Stimulated activated CD4-positive, alpha-beta T cell treated with anti-CD3 and anti-CD28 coated beads, Interleukin-4, amount 100 ng/mL, for 24 hours (primary cell): ENCODE measurements at places on chromosomes 13 and 19.

GRCh38 chr19:3338541-3339181 lies 27.7 kb upstream of the NFIC start:
- peak; percentile 35 for DNase-seq

DNA sequence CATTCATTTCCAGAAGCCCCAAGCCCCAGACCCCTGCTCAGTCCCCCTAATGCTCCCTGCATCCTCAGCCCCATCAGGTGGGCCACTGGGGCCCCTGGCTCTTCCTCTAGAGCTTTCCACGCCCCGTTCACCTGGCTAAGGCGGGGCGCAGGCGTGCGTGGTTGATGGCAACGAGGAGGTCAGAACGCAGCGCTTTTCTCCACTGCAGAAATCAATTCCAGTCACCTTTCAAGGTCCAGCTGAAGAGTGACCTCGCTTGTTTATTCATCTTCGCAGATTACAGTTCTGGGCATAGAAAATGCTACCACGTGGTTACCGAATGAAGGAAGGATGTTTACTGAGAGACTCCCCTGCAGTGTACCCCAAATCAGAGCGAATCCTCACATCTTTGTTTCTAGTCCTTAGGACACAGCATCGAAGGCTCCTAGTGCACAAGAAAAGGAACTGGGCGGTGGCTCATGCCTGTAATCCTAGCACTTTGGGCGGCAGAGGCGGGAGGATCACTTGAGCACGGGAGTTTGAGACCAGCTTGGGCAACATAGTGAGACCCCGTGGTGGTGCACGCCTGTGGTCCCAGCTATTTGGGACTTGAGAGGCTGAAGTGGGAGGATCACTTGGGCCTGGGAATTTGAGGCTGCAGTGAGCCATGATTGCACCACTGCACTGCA lies 828 bp upstream of the PBX4 start:
- no peak for DNase-seq

GRCh38 chr19:36797786-36798108 lies 25.1 kb upstream of the ZNF850 start:
- DNase-seq: no peak

DNA sequence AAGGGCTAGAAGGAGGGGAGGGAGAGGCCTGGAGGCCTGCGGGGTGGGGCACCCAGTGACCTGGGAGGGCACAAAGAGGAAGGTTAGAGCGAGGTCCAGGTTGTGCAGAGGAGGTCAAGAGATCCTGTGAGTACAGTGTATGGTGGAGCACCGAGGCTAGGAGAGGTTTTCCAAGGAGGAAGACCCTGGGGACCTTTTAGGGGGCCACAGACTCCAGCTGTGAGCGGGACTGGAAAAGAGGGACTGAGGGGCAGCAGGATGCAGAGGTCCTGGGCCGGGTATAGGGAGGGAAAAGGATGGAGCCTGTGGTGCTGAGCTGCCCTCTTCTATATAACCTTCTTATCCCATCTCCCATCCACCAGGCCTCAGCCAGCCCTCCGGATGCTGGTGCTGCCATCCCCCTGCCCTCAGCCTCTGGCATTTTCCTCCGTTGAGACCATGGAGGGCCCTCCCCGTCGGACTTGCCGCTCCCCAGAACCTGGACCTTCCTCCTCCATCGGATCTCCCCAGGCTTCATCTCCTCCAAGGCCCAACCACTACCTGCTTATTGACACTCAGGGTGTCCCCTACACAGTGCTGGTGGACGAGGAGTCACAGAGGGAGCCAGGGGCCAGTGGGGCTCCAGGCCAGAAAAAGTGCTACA lies 863 bp downstream of the ZNF581 start:
- DNase-seq: no peak

- no peak for DNase-seq
Observed at GRCh38 chr19:23795462-23795861, 36.8 kb upstream of the ZNF681 start.

DNA sequence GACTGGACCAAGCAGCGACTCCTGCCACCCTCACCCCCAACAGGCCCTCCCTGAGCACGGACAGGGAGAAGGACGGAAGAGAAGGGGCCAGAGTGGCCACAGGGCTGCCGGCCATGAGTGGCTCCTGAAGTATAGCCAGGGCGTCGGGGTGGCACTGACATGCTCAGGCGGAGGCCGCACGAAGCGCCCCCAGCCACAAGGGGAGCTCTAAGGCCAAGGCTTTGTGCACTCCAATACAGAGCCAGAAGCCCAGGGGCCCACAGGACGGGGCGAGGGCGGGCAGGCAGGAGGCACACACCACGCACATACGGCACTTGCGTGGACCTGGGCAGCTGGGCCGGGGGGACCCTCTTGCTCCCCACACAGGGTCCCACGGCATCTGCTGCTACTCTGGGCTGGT lies 52.0 kb downstream of the KLF2 start:
- DNase-seq: peak; percentile 43

GRCh38 chr13:50760751-50761150 lies 82.7 kb downstream of the DLEU7 start:
- no peak for DNase-seq

DNA sequence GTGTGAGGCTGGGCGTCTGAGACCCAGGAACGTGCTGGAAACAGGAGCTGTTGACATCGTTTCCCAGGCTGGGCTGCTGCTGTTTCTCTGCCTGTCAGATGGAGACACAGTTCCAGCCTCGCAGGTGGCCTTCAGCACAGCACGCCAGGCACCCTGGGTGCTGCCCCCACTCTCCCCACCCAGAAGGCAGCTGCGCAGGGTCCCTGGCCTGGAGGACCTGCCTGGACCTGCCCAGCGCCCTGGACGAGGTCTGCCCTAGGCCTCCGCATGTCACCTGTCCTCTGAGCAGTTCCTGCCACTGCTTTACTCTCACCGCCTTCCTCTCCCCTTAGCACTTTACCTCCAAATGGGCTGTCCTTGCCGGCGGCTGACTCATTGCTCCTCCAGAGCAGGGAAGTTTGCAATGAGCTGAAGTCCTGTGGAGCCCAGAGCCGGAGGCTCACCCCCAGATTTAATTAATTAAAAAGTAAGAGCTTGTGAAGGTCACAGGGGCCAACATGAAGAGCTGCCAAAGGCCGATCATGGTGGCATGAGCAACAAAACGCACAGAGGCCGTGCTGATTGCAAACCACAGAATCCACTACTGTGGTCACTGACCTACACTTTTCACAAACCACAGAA lies 32.2 kb downstream of the C13orf46 start:
- no peak for DNase-seq

GRCh38 chr13:24165746-24166145 lies 5.2 kb downstream of the SPATA13 start:
- DNase-seq: no peak

DNA sequence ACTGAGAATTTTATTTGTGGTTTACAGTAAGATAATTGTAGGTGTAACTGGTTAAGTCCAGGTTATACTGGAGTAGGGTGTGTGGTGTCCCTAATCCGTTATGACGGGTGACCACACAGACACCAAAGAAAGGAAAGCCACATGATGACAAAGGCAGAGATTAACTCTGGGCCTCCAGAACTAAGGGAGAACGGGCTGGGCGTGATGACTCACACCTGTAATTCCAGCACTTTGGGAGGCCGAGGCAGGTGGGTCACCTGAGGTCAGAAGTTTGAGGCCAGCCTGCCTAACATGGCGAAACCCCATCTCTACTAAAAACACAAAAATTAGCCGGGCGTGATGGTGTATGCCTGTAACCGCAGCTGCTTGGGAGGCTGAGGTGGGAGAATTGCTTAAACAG lies 10.2 kb upstream of the FUT2 start:
- DNase-seq: no peak

DNA sequence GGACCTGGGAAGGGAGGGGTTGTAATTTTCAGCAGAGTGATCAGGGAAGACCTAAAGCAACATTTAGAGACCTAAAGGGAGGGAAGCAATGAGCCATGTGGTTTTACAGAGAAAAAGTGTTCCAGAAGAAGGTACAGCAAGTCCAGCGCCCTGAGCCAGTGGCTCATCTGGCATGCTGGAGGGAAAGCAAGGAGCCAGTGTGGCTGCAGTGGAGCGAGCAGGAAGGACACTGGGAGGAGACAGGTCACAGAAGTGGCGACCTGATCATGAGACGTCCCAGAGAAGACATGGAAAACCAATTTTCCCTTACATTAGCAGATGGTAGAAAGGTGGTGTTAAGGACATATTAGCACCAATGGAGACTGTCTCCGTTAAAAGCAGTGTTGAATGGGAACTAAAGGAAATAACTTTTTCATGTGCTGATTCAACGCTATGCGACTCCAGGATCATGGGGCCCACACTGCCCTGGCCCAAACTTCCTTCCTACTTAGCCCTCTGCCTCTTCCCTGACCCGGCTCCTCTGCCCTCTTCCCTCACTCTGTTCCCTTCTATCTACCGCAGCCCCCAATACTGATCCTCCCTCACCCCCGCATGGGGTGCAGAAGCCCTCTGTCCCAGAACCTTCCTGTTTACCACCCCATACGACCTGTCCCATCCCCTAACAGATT lies 5.4 kb downstream of the C19orf47 start:
- DNase-seq: no peak

GRCh38 chr19:17671906-17672305 lies 16.2 kb downstream of the UNC13A start:
- DNase-seq: peak; percentile 22

DNA sequence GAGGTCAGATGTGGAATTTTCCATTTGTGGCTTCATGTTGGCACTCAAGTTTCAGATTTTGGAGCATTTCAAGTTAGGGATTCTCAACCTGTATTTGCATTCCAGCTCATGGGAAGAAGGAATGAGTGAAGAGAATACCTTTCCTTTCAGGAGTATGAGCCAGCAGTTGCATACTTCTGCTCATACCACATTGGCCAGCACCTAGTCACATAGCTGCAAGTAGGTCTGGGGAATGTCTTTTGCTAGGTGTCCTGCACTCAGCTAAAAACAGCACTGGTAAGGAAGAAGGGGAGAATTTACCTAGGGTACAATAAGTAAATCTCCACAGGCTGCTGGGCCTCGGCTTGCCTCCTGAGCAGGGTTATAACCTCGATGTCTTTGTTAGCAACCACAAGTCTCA lies 24.6 kb upstream of the ATP8A2 start:
- DNase-seq: no peak

GRCh38 chr13:36884235-36884634 lies 35.8 kb downstream of the SMAD9 start:
- no peak for DNase-seq

GRCh38 chr13:113192902-113193301 lies 15.6 kb downstream of the PCID2 start:
- no peak for DNase-seq

DNA sequence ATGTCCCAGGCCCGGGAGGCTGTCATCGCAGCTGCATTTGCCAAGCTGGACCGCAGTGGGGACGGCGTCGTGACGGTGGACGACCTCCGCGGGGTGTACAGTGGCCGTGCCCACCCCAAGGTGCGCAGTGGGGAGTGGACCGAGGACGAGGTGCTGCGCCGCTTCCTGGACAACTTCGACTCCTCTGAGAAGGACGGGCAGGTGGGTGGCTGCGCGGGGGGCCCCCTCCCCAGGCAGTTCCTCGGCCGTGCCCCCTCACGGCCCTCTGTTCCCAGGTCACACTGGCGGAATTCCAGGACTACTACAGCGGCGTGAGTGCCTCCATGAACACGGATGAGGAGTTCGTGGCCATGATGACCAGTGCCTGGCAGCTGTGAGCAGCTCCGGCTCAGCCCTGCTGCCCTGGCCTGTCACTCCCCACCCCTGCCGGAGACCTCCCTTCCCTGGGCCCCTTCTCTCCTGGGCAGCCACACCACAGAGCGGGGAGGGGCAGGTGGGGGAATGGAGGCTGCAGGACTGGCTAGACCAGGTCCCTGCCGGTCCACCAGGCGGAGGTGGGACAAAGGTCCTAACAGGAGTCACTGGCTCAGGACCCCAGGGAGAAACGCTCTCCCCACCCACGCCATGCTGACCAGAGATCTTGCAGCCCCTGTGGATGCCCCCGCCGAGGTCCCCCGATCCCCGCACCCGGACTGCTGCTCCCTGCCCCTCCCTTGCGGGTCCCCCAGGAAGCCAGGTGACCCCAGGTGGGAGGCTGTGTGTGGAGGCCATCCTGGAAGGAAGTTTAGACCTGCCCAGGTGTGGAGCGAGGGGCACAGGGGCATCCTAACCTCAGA lies 1.1 kb downstream of the CAPS start:
- no peak for DNase-seq
